Adrenal gland (tissue), 19 donors: ENCODE measurements at places on chromosomes 3 and 15. TPM values are rescaled to one million over a fixed set of nuclear protein-coding genes. Genes with fewer than 3 reads are reported as not detected.

DNA sequence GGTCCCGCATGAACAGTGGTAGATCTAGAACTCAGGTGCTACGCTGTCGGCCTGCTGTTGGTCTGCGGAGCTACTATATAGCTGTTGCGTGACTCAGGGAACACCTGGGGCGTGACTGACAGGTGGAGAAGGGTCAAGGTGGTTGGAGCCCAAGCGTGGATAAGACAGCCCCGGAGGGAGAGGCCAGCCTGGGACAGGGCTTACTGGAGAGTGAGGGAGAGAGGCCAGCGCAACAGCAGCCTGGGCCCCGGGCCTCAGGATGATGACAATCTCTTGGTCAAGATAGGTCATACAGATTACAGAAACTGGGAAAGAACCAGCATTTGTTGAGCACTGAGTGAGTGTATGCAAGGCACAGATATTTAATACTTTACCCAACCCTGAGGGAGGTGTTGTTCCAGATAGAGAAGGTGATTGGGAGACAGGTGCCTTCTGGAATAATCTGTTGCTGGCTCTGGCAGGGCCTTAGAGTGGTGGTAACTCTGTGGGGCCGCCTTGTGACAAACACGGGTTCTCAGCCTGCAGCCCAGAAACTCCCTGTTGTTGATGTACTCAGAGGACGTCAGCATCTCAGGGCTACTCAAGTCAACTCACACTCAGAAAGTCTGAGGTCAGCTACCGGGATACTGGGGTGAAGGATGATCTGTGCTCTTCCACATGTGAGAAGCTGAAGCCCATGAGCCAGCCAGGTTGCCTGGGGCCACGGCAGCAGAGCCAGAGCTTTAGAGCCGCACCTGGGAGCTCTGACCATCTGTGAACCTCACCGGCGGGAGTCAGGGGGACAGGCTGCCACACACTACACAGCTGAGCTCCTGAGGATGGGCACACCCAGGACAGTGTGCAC is 265.4 kb upstream of the HES1 start:
- no peak for DNase-seq

DNA sequence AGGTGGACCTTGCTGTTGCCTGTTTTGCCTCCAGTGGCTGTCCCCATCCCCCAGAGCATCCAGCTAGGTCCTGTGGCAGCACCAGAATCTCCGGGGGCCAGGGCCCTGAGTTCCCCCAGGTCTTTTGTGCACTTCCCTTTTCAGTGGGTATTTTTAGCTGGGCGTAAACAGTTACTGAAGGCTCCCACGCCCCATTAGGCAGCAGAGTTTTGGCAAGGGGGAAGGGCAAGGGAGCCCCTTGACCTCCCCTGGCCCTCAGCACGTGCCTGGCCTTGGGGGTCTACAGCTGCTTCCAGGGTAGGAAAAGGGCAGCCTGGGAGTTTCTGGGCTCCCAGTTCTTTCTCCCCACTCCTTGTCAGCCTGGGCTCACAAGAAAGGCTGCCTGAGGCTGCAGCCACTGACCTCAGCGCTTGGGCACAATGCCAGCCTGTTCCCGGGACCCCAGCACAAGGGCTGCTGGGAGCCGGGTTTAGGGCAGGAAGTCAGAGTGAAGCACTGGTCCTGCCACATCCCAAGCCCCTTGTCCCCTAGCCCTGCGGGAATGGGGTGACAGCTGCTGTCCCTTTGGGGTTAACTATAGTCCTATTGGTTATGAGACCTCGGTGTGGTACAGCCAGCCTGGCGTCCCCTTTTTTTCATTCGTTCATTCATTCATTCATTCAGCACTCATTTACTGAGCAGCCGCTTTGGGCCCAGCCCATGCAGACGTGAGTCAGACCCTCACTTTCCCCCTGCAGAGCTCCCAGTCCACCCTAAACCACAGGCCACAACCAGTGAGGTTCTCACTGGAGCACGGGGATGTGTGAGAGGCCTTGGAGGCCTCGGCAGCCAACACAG is 8.4 kb downstream of the CSK start:
- peak; percentile 67 for DNase-seq

PTX3 gene
- 0.12 TPM for total RNA-seq

MKRN3 gene
- total RNA-seq = not detected

DNA sequence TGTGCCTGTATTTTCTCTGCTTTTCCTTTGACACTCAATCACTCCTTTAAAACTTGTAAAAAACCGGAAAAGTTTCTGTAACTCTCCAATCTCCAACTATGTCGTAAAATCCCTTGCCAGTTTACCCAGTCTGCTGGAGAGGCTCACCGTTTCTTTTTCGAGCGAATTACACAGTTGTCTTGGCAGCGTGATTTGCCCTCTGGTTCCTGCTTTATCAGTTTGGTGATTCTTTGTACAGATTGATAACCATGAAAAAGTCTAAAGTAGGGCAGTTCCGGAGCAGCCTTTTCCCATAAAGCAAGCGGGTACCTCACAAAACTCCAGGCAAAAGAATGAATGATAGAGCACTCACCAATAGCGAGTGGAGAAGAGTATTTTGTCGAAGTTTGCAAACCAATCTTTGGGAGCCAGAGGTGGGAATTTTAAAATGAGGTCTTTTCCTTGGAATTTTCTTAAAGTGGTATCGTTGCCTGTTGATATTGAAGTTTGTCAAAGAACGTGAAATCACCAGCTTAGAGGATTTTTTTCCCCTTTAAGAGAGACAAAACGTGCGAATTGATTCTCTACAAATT is at the start of gene TTC23:
TTC23 (minus strand) TSS at position 312 of the 572 bp plus-strand sequence. CDS start 20,869 bp downstream, outside the sequence.
- DNase-seq = peak; percentile 71
